ENCODE measurements at places on chromosomes 6 and 20.

DNA sequence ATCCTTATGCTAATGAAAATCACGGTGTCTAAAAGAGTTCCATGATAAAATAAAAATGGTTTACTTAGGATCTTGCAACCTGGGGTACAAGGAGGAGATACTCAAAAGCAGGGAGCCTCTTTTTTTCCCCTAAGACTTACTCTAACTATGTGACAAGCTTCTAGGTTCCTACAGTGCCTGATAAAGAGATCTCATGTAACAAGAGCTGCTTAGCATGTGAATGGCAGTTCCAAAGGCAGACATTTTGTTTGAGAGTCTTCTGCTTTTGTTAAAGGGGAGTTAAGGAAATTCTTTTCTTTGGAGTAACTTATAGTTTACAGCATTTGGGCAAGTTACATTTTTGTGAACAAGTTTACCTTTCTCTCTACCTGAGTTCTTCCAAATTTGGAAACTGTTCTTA lies 945.8 kb upstream of the ADGRB3 start:
- DNase-seq, result no peak

GRCh38 chr6:25334793-25335192 lies 55.6 kb downstream of the CARMIL1 start:
- no peak for DNase-seq

- no peak for DNase-seq
These were observed 80.0 kb upstream of the FOXQ1 start for GRCh38 chr6:1231941-1232340.

- no peak for DNase-seq
These were observed 646 bp downstream of the HMGA1 start for GRCh38 chr6:34237316-34237721.

- DNase-seq, result no peak
These were observed 33.9 kb upstream of the HS3ST5 start for GRCh38 chr6:114376611-114377175.

DNA sequence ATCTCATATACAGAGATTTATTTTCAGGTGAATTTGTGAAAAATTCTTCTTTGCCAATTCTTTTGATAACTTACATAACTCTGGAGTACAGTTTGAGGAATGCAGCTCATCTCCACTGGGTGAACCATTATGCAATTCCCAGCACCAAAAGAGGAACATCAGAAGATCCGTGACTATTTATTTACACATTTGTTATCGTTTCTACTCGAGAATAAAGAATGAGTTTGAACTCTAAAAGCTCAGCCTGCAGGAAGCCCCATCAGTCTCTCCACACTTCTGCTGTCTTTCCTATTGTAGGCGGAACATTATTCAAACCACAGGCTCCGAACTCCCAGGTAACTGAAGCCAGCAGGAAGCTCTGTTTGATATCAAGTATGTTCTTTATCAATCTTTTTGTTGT lies 95.9 kb upstream of the IFNGR1 start:
- no peak for DNase-seq

DNA sequence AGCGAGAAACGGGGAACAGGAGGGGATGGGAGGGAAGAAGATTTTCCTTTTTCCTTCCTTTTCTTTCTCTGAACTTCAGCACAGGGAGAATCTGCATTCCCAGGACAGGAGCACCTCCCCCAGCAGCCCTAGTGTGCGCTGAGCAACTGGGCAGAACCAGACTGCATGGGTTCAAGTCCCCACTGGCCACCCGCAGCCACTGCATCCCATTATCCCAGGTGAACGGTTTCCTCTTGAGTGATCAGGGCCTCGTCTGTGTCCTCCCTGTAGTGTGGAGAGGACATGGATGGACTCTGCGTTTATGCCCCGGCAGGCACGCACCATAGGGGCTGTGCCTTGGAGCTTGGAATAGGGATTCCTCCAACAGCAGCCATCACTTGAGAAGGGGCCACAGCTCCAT lies 53.0 kb downstream of the ANKRD60 start:
- DNase-seq, result no peak

- DNase-seq, result no peak
These were observed 32.4 kb downstream of the COL9A1 start for GRCh38 chr6:70270287-70271005.

DNA sequence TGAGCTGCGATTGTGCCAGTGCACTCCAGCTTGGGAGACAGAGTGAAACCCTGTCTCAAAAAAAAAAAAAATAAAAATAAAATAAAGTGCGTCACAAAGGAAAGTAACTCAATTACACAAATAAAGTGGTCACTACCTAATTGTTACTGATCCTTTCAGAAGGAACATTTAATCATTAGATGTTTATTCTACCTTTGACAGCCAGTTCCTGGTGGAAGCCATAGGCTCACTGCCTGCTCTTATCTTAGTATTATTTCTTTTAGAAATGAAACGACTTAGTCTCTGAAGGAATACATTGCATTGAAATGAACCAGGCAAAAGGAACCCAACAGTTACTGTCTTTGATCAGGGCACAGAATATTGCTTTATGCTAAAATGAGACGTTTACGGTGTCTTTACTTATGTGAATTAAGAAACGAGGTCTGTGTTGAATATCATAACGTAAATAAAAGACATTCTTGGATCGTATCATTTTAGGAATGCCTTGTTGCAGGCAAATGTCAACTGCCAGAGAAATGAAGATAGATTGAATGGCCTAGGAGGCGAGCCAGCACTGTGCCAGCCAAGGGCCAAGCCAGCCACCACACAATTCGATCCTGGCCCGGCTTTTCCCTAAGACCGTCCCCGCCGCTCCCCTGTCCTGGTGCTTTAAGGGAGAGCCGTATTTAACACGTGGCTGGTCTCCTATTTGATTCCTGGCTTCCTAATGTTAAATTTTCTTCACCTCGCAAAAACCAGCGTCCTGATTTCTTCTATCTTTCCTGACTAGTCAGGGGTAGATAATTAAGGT lies 136.7 kb upstream of the GMDS start:
- DNase-seq, result no peak

DNA sequence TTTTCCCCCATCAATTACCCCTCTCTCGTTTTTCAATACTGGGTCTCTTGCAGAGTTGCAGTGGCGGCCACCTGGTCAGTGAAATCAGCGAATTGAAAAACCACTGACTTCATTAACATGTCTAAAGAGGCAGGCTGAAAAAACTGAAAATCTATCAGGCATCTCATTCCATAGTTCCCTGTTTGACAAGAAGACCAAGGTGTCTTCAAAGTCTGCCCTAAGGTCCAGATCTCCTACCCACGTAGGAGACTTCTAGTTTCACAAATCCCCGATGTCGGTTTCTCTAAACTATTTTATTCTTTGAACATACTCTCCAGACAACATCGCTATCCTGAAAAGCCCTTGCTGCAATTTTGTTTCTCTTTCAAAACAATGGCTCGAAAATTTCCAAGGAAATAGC lies 796 bp upstream of the TUBB start:
- no peak for DNase-seq
